ENCODE measurements at places on chromosomes 13 and 19. TPM values are rescaled to one million over a fixed set of nuclear protein-coding genes. Genes with fewer than 3 reads are reported as not detected.

Gene RDH8
- total RNA-seq = 0.13 TPM

Gene NKG7
- total RNA-seq = not detected

Gene ZFP14
- total RNA-seq = 4.0 TPM

Gene TRPM4
- total RNA-seq = 6.9 TPM

Gene ALOX5AP
- not detected for total RNA-seq
